Activated B cell treated with CpG ODN at 0.5 μM for 24 hours (primary cell): ENCODE measurements at places on chromosomes 6 and 20. TPM values are rescaled to one million over a fixed set of nuclear protein-coding genes. Genes with fewer than 3 reads are reported as not detected.

- H3K27me3 ChIP-seq, result peaks cover 24% of the 10 kb centered on the region
- H3K27ac ChIP-seq, result no peak overlapping the region
- H3K4me3 ChIP-seq, result no peak overlapping the region
Measured at GRCh38 chr6:108746836-108747575, 101.2 kb upstream of the ARMC2 start.

GRCh38 chr6:674406-674805, 17.5 kb upstream of the HUS1B start:
- peaks cover 12% of the 10 kb centered on the region for H3K36me3 ChIP-seq
- H3K4me3 ChIP-seq, result no peak overlapping the region
- H3K27ac ChIP-seq, result no peak overlapping the region
- no peaks in the 10 kb centered on the region for H3K27me3 ChIP-seq

GRCh38 chr6:41050536-41050935, 2.5 kb upstream of the APOBEC2 start:
- peaks cover 21% of the 10 kb centered on the region for H3K4me1 ChIP-seq
- H3K36me3 ChIP-seq, result peaks cover 9% of the 10 kb centered on the region
- H3K4me3 ChIP-seq, result no peak overlapping the region
- H3K27ac ChIP-seq, result no peak overlapping the region

- H3K27ac ChIP-seq, result no peak overlapping the region
- no peaks in the 10 kb centered on the region for H3K4me1 ChIP-seq
- no peak for DNase-seq
- no peak overlapping the region for H3K4me3 ChIP-seq
Measured at GRCh38 chr20:57791178-57791962, 81.6 kb upstream of the PMEPA1 start.

GRCh38 chr20:51003753-51004152, 19.2 kb downstream of the KCNG1 start:
- H3K4me3 ChIP-seq, result no peak overlapping the region
- H3K36me3 ChIP-seq, result peaks cover 6% of the 10 kb centered on the region
- H3K27me3 ChIP-seq, result peaks cover 20% of the 10 kb centered on the region
- no peak for DNase-seq

DNA sequence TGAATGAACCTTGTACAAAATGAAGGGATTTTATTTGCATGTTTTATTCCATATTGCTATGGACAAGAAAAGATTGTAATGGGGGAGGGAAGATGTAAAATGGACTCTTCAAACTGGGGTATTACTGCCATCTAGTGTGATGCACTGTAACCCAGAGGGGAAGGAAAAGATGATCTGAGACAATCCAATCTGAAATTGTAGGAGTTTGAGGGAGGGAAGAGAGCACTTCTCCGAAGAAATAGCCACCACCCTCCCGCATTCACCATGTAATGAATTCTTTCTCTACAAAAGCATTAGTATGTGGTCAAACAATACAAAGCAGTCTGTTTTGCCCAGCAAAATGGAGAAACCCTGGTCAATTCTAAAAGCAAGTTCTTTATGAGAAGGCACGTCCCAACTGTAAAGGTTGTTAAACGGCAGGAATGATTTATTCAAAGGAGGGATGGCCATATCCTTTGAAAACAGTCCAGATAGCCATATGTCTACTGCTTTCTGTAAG, 679.5 kb upstream of the NRSN1 start:
- no peak overlapping the region for H3K4me3 ChIP-seq
- no peaks in the 10 kb centered on the region for H3K36me3 ChIP-seq
- no peak overlapping the region for H3K27ac ChIP-seq

DNA sequence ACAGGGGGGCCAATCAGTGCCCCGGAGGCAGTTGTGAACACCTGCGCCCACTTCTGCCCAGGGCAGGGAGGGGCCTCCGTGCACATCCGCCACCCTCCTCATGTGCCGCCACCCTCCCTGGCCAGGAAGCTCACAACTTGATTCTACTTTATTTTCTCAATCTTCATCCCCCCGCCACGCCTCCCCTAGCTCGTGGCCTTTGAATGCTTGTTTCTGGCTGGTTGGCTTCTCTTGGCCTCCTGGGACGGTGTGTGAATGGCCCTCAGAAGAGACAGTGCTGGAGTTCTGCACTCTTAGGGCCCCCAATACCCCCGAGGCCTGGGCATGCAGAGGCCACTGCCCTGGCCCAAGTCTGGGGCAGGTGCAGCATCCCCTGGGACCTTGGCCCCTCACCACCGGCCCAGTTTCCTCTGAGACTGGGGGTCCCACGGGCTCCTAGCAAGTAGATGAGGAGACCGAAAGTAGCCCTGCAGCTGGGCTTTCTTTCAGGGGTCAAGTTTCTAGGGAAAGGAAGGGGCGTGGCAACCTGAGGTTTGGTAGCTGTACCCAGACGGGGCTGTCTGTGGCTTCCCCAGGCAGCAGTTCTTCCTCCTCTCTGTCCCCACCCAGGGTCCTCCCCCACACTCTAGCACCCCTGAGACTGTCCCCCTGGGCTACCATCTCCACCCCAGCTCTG, 1.3 kb downstream of the RGS19 start:
- peak overlapping the region; percentile 87 for H3K4me3 ChIP-seq
- H3K4me1 ChIP-seq, result peaks cover 66% of the 10 kb centered on the region
- no peaks in the 10 kb centered on the region for H3K27me3 ChIP-seq
- H3K27ac ChIP-seq, result peak overlapping the region; percentile 89
- peaks cover 33% of the 10 kb centered on the region for H3K36me3 ChIP-seq

DNA sequence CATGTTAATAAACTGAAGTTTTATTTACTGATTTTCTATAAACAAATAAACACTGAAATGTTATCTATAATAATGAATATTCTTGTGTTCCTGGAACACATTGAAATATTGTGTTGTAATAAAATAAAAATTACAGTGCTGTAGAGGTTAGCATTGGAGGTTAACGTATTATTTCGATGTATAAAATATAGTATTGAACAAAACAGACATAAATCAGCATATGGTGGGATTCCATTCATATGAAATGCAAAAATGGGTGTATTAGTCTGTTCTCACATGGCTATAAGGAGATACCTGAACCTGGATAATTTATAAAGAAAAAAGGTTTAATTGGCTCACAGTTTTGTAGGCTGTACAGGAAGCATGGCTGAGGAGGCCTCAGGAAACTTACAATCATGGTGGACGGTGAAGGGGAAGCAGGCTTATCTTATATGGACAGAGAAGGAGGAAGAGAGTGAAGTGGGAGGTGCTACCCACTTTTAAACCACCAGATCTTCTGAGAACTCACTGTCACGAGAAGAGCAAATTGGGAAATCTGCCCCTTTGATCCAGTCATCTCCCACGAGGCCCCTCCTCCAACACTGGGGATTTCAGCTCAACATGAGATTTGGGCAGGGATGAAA, 24.6 kb upstream of the BMP6 start:
- no peaks in the 10 kb centered on the region for H3K36me3 ChIP-seq
- H3K27ac ChIP-seq, result no peak overlapping the region
- H3K4me1 ChIP-seq, result peaks cover 10% of the 10 kb centered on the region
- H3K27me3 ChIP-seq, result peaks cover 13% of the 10 kb centered on the region

DNA sequence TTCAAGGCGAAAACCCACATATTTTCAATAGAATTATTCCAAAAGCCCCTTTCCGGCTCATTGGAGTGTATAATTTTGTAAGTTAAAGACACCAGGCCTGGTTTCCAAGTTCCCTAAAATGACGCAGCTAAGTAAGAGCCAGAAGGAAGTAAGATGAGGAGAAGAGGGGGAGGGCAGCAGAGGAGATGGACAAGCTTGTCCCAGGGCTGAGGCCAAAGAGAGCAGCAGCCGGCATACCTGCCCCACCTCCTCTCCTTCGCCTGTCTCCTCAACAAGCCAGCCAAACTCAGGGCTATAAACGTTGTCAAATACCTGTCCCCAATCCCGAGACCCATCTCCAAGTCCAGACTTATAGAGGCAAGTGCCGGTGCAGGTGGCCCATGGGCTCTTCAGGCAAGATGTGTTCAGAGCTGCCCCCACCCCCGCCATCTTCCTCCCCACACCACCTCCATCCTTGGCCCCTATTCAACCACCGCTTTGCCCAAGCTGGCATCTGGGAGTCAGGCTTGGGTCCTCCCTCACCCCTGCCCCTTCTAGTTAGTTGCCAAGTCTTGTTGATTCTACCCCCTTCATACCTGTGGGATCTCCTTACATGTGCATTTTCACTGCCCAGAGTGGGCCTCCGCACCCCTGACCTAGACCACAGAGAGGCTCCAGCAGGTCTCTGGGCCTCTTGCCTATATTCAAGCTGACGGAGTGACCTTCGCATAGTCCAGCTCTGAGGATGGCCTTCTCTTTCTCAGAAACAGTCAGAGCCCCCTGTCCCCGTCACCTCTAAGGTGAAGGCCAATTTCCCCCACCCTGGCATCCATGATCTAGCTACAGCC, 75.7 kb upstream of the SIRPA start:
- H3K27ac ChIP-seq, result no peak overlapping the region
- peaks cover 23% of the 10 kb centered on the region for H3K4me1 ChIP-seq
- DNase-seq, result no peak
- peaks cover 3% of the 10 kb centered on the region for H3K36me3 ChIP-seq
- H3K27me3 ChIP-seq, result no peaks in the 10 kb centered on the region

DNA sequence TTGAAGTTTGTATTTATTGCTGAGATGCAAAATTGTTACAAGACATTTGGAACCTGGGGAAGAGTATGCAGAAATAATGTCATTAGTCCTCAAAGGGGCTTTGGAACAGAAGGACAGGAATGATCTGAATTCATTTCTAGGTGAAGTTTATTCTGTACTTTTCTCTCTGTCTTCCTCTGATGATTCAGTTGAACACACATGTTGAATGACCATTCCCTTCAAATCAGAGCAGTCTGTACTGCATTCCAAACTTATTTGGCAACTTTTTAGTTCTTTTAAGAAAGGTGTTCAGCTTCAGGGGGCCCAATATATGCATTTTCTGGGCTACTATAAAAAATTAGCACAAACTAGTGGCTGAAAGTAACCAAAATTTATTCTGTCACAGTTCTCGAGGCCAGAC, 213.9 kb upstream of the LAMP5 start:
- DNase-seq, result no peak
- no peaks in the 10 kb centered on the region for H3K36me3 ChIP-seq
- H3K27me3 ChIP-seq, result no peaks in the 10 kb centered on the region
- H3K4me1 ChIP-seq, result no peaks in the 10 kb centered on the region
- no peak overlapping the region for H3K27ac ChIP-seq

GRCh38 chr6:108697561-108698161, 136.9 kb downstream of the FOXO3 start:
- H3K27me3 ChIP-seq, result no peaks in the 10 kb centered on the region
- H3K4me3 ChIP-seq, result no peak overlapping the region
- peaks cover 6% of the 10 kb centered on the region for H3K36me3 ChIP-seq
- no peak for DNase-seq

- no peaks in the 10 kb centered on the region for H3K36me3 ChIP-seq
- H3K27me3 ChIP-seq, result peaks cover 10% of the 10 kb centered on the region
- H3K4me1 ChIP-seq, result no peaks in the 10 kb centered on the region
- H3K4me3 ChIP-seq, result no peak overlapping the region
Measured at GRCh38 chr6:138129190-138129589, 22.0 kb upstream of the PERP start.

- H3K27me3 ChIP-seq, result peaks cover 11% of the 10 kb centered on the region
- no peak overlapping the region for H3K27ac ChIP-seq
- no peak overlapping the region for H3K4me3 ChIP-seq
Measured at GRCh38 chr6:43996618-43997344, 130.5 kb downstream of the MRPL14 start.

DNA sequence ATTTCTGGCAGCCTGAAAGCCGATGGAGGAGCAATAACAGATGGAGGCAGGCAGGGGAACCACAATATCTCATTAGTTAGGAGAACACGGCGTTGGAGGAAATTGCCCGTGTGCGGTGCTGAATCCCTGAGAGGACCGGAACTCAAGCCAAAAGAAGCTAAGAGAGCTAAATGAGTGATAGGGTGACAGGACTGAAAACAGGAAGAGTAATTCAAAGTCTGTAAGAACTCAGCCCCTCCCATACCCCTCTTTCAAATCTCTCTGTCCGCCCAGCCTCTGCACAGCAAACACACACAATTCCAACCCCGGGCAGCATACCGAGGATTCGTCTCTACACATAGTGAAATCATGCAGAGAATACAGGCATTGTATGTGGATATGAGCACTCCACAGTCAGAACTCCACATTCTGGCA, 2.6 kb upstream of the IPCEF1 start:
- peaks cover 35% of the 10 kb centered on the region for H3K4me1 ChIP-seq
- H3K4me3 ChIP-seq, result peak overlapping the region; percentile 20
- H3K36me3 ChIP-seq, result no peaks in the 10 kb centered on the region
- peaks cover 2% of the 10 kb centered on the region for H3K27me3 ChIP-seq
- no peak overlapping the region for H3K27ac ChIP-seq

- DNase-seq, result no peak
- peak overlapping the region; percentile 71 for H3K4me3 ChIP-seq
- H3K36me3 ChIP-seq, result peaks cover 3% of the 10 kb centered on the region
- H3K4me1 ChIP-seq, result peaks cover 65% of the 10 kb centered on the region
Measured at GRCh38 chr6:6002848-6003620, 3.7 kb downstream of the NRN1 start.

DNA sequence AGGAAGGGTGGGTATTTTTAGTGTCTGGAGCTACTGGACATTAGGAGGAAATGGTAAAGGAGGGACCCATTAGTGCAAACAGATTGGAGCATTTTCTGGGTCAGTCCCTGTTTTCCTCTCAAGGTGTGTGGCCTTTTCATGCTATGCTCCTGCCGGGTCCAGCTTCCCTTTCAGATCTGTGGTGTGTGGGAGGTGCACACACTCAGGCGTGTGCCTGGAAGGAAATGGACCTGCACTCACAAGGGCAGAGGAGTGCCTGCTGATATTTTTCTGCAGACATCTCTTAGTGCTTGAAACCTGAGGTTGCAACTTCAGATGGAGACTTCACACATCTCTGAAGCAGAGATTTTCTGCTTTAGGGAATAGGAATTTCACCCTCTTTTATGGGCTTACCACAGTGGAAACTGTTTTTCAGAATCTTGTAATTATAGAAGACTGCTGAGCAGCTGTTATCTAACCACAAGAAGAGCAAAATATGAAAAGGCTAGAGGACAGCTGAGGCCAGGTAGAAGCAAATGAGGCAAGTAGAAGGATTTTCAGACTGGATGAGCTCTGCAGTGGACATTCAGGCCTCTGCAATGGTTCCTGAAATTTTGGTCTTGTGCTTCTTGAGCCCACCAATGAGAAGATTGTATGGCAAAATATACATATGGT, 764.3 kb downstream of the QKI start:
- DNase-seq, result no peak
- no peaks in the 10 kb centered on the region for H3K27me3 ChIP-seq
- no peak overlapping the region for H3K4me3 ChIP-seq
- no peak overlapping the region for H3K27ac ChIP-seq
- no peaks in the 10 kb centered on the region for H3K4me1 ChIP-seq
- H3K36me3 ChIP-seq, result no peaks in the 10 kb centered on the region

GRCh38 chr6:141097471-141097870, 1035.3 kb upstream of the GJE1 start:
- no peaks in the 10 kb centered on the region for H3K27me3 ChIP-seq
- no peaks in the 10 kb centered on the region for H3K36me3 ChIP-seq
- no peaks in the 10 kb centered on the region for H3K4me1 ChIP-seq
- no peak overlapping the region for H3K4me3 ChIP-seq

The PRDM13 gene
- 0.07 TPM in 1 of 2 replicates, not detected in the other for total RNA-seq

The SLC16A10 gene
- 0.02 and 0.13 TPM in 2 replicates for total RNA-seq

The AARS2 gene
- total RNA-seq, result 19.1 and 22.4 TPM in 2 replicates
